Regular cardiac myocyte (primary cell): ENCODE measurements at places on chromosomes 6 and 20. TPM values are rescaled to one million over a fixed set of nuclear protein-coding genes. Genes with fewer than 3 reads are reported as not detected.

AIF1 gene
- not detected in 2 replicates for total RNA-seq

BEND6 gene
- total RNA-seq = 10.0 and 13.8 TPM in 2 replicates

RIN2 gene
- 35.8 and 71.1 TPM in 2 replicates for total RNA-seq

ZNF831 gene
- total RNA-seq = not detected in 2 replicates
